ENCODE measurements at places on chromosomes 2 and 18.
A peak's percentile ranks its signal among the peaks of the same experiment; 100 is the strongest.

DNA sequence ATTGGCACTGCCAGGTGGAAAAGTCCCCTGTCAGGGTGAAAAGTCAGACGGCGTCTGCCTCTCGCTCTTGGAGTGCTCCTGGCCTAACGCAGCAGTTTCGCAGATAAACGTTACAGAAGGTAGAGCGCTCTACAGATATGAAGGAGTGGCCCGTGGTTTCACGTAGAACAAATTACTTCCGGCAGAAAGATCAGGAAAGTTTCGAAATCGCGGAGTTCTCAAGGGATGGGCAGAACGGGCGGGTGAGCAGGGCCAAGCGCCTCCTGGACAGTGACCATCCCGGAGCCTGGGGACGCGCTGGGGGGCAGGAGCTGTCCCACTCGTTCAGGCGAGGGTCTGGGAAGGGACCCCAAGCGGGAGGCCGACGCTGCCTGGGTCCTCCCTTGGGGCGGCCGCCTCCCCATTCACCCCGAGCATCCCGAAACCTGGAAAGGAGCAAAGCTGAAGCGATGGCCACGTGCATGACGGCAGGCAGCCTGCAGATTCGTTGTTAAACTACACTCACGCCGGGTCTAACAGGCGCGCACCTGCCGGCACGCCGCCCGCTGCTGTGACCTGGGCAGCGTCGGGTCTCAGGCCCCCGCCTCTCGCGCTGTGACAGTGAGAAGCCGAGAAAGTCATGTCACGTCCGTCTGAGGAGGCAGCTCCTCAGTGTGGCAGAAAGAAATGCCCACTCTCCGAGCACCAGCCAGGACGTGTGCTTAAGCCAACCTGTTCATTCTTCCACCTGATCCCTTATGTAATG is 122.9 kb upstream of the SALL3 start:
- no peak for DNase-seq

GRCh38 chr2:55247025-55247424 is 14.5 kb downstream of the RPS27A start:
- no peak for DNase-seq

DNA sequence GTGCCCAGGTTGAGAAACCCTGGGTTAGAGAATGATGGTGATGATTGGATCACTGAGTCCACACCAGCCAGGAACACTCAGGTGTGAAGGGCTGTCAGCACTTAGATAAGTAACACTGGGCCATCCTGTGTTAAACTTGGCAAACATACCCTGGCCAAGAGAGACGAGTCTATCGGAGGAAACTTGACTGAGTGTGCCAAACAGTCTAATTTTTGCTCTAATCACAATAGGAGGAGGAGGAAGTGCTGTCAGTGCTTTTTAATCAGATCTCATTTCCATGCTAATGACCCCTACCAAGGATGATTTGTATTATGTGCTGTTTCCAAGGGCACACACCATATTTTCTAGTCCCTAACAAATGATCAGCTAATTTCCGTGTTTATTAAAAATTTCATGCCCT is 63.8 kb upstream of the SEC11C start:
- no peak for DNase-seq

GRCh38 chr18:73944715-73945114 is 202.9 kb downstream of the FBXO15 start:
- no peak for DNase-seq

DNA sequence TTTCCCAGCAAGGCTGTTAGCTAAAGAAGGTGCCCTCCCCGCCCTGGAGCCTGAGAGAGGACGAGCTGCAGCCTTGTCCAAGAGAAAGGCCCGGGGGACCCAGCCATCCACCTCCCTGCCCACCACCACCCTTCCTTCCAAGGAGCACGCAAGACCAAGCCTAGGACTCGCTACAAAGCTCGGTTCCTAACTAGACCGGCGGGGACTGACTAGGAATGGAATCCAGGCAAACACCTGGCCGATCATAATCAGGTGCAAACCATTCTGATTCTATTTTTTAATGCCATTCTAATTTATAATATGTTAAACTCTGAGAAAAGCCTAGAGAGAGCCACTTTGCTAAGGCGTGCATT is 19.7 kb upstream of the TUBB6 start:
- DNase-seq = no peak

DNA sequence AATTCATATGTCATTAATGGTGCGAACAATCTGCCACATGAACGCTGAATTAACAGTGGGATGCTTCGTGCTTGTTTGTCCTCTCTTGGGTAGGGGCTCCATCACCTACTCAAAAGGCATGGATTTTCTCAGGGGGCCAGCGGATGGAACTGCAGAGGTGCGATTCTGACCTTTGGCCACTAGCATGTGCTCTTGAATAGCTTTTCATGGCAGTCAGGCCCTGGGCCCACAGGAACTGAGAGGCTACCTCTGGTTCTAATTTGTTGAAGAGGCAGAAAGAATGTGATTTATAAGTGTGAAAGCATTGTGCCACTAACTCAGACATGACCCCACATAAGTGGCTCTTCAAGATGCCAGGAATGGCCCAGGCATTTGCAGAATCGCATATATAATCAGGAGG is 283.2 kb downstream of the INSIG2 start:
- DNase-seq = peak; percentile 47

GRCh38 chr2:24920098-24920808 is at the start of gene ADCY3:
Gene ADCY3 (minus strand): TSS chr2:24920237. CDS start chr2:24918987, 1,250 bp downstream.
- peak; percentile 76 for DNase-seq

- peak; percentile 60 for DNase-seq
These were observed 662 bp downstream of the ACVR2A start for GRCh38 chr2:147845411-147845971.

DNA sequence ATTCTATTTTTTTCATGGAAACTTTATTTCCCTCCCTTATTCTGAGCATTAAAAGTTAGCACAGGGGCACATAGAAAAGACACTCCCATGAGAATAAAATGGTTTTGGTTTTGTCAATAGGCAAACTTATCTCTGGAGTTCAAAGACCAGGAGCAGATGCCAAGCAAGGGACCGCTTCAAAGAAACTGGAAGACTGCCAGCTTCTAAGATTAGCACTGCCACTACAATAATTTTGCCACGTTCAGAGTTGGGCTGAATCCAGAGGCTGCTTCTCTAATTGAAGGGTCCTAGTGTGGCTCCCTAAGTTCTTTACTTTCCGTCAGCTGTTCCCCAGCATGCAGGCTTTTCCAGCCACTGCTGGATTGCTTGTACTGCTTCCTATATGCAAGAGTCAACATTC is 681.0 kb upstream of the GCFC2 start:
- DNase-seq = peak; percentile 12

DNA sequence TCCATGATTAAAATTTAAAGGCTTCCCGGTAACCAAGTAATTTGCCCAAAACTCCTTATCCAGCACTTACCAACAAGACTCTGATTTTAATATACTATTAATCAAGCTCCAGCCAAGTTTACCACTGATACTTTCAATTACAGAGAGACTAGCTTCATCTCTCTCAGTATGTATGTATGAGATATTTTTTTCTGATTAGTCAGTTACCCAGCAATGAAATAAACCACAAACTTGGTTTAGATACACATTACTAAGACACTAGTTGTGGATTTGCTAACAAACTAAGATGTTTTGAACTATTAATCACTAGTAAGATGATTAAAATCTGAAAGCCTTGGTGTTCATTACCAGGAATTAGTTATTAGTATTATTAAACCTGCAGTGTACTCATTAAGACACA is 1272.2 kb upstream of the ACVR2A start:
- DNase-seq = peak; percentile 27

GRCh38 chr18:2518473-2518872 is 52.8 kb downstream of the METTL4 start:
- DNase-seq = peak; percentile 41

DNA sequence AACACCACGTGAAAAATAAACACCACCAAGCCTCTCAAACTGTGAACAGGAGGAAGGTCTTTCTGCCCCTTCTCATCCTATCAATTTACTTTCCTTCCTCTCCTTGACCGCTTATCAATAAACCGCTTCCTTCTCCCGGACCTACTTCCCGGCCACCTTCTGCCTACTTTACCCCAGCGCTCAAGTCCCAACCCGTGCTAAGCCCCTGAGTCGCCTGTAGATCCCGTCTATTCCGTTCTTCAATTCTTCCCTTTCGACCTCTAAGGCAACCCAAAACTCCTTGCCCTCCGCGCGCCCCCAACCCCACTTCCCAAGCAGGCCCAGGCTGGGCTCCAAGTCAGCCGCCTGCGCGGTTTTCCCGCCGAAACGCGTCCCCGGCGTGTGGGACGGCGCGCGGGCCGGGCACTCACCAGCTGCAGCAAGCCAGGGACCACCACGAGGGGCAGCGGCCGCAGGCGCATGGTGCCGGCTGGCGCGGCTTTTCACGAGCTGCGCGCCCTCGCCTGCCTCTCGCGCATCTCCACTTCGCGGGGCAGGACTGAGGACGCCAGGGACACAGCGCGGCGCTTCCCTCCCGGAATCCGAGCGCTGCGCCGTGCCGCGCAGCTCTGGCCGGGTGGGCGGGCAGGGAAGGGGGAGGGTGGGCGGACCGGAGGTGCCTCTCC is at the start of gene NXPH2:
Gene NXPH2 (minus strand): TSS at position 610 of the 665 bp plus-strand sequence. CDS start 149 bp downstream, at position 461.
- no peak for DNase-seq

GRCh38 chr18:57432751-57433400 is 2.3 kb upstream of the ONECUT2 start:
- no peak for DNase-seq

DNA sequence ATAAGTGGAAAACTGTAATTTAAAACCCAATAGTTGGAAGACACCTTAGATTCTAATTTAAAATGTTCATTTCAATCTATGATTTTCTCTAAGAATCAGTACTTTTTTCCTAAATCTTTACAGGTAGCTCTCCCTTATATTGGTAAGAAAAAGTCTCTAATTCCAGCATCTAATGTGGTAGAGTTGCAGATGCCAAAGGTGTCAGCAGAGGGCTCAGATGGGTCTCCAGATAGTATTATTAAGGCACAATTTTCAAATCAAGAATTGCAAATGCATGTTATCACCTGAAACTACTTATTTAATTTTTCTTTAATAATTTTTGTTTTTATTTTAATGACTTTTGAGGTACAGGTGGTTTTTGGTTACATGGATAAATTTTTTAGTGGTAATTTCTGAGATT is 25.5 kb upstream of the ITGA4 start:
- no peak for DNase-seq

DNA sequence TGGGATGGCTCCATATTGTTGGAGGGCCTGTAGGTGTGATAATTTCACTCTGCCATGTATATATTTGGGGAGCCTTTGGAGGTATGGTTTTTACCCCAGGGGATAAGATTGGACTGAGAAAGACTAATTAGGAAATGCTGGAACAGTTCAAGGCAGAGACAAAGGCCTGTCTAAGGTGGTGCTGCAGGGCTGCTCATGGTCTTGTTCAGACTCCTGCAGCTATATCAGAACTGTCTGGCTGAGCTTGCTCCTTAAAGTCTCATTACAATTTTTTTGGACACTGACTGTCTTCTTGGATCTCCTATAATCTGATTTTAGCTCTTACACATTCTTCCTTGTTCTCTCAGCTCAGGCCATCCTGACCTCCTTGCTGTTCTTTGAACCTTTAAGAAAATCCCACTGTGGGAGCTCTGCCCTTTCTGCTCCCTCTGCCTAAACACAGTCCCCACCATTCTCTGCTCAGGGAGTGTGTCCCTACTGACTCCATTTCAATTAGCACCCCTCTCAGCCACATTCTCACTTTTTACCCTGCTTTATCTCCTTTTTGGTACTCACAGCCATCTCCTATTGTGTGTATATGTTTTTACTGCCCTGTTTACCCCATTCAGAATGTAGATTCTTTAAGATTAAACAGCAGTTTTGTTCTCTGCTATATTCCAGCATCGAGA is 468.7 kb upstream of the FANCL start:
- DNase-seq = no peak

DNA sequence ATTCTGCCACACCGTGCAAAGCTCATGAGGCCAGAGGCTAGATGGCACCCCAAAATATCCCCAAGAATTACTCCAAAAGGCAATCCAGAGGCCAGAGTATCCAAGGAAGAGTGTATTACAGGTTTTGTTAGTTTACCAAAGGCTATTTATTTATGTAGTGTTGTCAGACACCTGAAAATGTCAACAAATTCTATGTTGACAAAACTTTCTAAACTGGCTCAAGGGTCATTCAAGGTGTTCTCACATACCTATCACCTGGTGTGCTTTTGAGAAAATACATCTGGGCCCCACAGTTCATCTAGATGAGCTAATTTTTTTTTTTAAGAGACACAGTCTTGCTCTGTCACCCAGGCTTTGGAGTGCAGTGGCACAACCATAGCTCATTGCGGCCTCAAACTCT is 12.4 kb upstream of the DTNB start:
- no peak for DNase-seq

DNA sequence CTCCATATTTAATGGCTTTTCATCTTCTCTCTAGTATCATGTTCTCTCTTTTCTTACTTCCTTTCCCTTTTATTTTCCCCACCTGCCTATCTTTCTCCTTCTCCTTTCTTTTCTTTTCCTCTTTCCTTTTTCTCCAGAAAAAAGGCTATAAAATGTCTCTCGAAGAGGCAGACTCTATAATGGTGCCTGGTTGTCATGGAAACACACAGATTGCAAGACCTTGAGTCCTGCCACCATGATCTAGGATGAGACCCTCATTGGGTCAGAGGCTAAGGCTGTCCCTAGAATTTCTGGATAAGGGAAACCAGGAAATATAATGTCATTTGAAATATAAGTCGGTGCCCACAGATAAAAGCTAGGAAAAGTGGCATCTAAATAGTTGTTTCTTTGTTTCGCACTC is 36.5 kb upstream of the LHCGR start:
- DNase-seq = no peak

- peak; percentile 70 for DNase-seq
These were observed 55.0 kb downstream of the PKDCC start for GRCh38 chr2:42102591-42103450.

GRCh38 chr18:58562999-58563667 is 65.8 kb downstream of the ALPK2 start:
- no peak for DNase-seq

- no peak for DNase-seq
These were observed 14.1 kb upstream of the TMEFF2 start for GRCh38 chr2:192208848-192209247.

- peak; percentile 63 for DNase-seq
These were observed 75.3 kb upstream of the MGAT4A start for GRCh38 chr2:98806236-98806697.

DNA sequence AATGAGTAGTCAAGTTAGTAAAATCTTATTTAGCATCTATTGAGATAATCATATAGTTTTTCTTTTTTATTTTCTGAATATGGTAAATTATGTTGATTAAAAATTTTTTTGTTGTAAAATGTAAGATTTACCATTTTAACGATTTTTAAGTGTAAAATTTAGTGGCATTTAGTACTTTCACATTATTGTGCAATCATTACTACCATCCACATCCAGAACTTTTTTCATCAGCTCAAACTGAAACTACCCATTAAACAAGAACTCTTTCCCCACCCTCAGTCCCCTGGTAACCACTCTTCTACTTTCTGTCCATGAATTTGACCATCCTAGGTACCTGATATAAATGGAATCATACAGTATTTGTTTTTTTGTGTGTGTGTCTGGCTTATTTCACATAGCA is 11.1 kb downstream of the RAB3GAP1 start:
- no peak for DNase-seq

GRCh38 chr18:77069931-77070330 is 62.7 kb downstream of the MBP start:
- no peak for DNase-seq

DNA sequence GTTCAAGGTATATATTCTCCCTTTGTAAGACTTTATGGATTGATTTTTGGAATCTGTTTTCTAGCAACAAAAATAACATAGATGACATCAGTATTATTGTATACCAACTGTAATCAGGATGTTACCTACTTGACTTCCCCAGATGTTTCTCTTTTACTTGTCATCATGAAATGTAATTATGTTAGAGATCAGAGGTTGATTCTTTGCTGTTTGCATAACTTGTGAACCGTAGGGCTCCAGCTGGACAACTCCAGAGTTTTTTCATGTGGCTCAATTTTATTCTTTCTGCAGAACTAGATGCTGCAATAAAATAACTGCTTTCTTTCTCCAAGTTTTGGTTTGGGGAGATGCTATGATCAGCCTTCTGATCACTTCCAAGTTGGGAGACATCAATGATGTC is 58.1 kb downstream of the SPOPL start:
- DNase-seq = peak; percentile 7
